Hematopoietic multipotent progenitor cell treated with erythropoietin and hydrocortisone succinate and interleukin-3 and kit ligand, for 15 days (in vitro differentiated cells): ENCODE measurements at places on chromosomes 3 and 15.

DNA sequence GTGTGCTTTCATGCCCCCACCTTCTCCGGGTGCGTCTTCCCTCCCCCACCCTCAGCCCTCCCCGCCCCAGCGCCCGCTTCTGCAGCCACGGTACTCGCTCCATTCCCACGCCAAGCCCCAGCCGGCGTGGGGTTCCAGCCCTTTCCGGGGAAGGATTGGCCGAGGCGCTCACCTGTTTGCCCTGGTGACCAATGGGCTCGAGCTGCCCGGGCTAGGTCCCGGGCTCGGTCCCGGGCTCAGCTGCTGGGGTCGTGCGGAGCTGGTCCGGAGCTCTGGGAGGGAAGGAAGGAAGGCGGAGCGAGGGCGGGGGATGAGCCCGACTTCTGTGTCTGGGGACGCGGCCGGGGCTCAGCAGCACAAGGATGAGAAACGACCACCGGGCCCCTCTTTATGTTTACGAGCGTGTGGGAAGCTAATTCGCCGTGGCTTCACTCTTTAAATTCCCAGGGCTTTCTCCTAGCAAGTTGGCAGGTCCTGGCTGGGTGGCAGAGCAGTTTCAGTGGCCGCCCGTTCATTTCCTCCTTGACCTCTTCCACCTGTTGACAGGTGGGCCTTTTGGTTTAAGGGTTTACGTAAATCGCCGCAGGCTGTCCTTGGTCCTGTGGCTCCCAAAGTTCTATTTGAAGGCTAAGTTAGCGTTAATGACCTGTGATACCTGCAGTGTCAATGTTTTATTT lies at the start of gene IGSF10:
Gene IGSF10, minus strand, starts transcription at position 288 of the 677 bp plus-strand sequence. CDS start 2,352 bp downstream, outside the sequence.
- no peak for DNase-seq

DNA sequence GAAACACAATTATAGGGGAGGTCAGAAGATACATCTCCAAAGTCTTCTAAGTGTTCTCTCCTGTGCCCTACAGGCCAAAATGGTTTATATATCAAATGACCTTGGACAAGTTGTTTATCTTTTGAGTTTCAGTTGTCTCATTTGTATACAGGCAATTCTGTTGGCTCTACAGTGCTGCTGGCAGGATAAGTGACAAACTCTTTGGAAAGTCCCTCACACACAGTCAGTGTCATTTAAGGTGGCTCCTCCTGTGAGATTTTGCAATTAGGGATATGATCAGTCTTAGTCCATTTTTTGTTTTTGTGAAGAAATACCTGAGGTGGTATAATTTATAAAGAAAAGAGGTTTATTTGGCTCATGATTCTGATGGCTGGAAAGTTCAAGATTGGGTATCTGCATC lies 1035.8 kb upstream of the CFAP20DC start:
- DNase-seq: no peak

DNA sequence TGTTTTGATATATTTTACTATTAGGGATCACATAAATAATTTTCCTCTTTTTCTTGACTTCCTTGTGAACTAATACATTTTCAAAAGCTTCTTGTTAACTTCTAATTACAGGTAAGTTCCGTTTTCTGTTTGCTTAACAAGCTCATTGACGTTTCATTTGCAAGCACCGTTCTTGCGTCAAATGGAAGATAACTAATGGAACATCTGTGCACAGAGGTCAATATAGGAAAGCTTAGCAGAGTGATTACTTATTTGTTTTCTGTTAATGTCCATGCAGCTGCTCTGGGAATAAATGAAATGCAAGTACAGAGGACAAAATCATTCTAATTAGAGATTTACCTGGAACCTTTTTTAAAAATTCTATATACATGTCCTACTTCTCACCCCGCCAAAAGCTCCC lies 115.5 kb upstream of the C2CD4B start:
- DNase-seq: no peak

DNA sequence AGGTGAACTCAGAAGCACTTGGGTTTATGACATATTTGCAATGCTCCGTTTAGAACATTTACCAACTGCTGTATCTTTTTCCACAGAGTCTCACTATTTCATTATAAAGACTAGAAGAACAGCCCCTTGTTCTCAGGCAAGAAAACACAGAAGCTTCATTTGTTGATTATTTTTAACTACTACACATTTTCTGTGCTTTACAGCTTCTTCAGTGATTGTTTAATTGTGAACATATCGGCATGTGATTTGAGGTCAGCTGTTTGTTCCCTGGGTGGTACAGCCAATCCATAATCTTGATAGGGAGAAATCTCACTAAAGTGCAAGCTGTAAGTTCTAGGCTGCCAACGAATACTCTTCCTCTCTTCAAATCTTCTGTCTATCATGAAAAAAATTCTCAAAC lies 31.0 kb upstream of the DLG1 start:
- DNase-seq: no peak

GRCh38 chr3:61141227-61141626 lies 110.0 kb downstream of the FHIT start:
- no peak for DNase-seq

DNA sequence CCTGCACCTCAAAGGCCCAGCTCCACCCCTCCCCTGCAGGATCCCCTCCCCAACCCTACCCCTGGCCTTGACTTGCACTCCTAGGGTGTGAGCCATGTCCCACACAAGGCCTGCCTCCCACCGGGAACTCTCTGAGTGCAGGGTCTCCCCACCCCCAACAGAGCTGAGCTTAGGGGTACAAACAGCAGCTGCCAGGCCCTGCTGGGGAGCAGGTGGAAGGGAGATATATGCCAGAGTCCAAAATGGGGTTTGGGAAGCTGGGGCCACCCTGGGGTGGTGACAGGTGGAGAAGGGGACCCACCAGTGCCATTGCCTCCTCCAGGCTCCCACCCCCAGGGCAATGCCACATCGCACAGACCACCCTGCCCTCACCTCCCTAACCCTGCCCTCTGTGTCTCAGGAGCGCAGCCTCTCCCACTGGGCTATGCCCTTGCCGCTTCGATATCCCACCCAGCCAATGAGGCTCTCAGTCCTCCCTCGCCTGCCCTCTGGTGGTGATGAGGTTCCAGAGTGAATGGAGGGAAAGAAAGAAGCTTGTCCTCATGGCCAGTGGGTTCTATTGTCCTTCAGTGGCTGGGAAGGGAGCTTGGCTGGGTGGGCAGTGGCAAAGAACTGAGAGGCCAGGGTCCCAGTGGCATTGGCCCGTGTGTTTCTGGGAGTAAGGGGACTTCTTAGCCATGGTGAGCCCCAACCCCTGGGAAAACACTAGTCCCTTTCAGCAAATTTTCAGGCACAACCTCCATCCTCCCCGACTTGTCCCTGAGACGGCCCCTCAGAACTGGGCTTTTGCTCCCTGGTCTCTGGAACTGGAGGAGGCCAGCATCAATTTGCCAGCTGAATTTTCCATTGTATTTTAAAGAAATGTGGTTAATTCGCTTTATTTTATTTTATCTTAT lies 46.8 kb downstream of the CYP11A1 start:
- DNase-seq: no peak
